Hematopoietic multipotent progenitor cell treated with erythropoietin and hydrocortisone succinate and interleukin-3 and kit ligand, for 17 days (in vitro differentiated cells): ENCODE measurements at places on chromosomes 4 and X.

- no peak for DNase-seq
These were observed 180.3 kb downstream of the DCLK2 start for GRCh38 chr4:150258569-150258968.

GRCh38 chr4:20337261-20337664 is 85.6 kb downstream of the SLIT2 start:
- DNase-seq = no peak

DNA sequence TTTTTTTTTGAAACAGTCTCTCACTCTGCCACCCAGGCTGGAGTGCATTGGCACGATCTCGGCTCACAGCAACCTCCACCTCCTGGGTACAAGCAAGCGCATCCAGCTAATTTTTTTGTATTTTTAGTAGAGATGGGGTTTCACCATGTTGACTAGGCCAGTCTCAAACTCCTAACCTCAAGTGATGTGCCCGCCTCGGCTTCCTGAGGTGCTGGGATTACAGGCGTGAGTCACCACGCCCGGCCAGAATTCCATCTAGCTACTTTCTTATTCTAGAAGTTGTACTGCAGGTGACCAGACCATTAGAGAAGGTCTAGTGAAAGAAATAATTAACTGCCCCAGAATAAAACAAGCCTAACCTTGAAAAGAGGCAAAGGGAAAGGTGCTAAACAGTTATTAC is 2.3 kb downstream of the LRBA start:
- peak; percentile 32 for DNase-seq

- no peak for DNase-seq
These were observed 581.1 kb downstream of the INPP4B start for GRCh38 chr4:142264961-142265360.

GRCh38 chr4:185305979-185306442 is 89.7 kb downstream of the LRP2BP start:
- DNase-seq = no peak

DNA sequence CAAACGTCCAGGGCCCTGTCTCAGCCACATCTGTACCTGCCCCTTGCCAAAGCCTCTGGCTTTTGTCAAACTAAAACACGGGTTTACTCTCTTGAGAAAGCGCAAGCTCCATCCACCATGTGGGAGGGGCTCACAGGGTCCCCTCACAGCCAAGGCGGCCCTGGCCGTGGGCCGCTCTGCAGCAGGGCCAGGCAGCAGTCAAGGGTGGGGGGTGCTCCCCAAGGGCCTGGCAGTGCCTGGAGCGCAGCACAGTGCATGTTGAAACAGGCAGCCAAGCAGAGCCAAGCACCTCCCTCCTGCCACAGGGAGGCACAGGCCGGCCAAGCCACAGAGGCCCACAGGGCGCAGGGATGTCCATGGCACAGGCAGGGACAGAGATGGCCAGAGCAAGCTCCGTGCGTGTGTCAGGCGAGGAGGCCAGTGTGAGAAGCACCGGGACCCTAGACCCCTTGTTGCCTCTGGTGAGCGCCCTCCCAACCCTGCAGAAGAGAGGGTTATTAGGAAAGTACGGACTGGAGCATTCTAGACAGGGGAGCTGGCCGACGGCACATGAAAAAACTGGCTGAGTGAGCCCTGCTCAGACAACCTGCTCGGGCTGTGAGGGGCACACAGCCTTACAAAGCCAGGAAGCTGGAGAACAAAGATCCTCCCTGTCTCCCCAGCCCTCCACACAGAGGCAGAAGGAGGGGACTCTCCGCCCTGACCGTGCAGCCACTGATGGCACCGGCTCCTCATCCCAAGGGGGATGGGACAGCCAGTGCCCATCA is 39.0 kb downstream of the FAM53A start:
- no peak for DNase-seq

DNA sequence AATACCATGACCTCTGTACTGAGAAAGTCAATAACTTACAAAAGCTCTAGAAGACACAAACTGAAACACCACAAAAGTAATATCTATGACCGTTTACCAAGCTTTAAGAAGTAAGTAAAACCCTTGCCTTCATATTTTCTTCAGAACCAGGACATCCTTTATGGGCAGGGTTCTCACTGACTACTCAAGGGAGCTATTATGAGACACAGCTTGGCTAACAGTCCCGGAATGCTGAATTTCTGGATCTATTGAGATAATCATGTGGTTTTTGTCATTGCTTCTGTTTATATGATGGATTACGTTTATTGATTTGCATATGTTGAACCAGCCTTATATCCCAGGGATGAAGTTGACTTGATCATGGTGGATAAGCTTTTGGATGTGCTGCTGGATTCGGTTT is 19.9 kb upstream of the CDS1 start:
- no peak for DNase-seq

- no peak for DNase-seq
These were observed 11.5 kb upstream of the CCDC149 start for GRCh38 chr4:24924309-24924781.
